ENCODE measurements at places on chromosomes 3 and 15.

DNA sequence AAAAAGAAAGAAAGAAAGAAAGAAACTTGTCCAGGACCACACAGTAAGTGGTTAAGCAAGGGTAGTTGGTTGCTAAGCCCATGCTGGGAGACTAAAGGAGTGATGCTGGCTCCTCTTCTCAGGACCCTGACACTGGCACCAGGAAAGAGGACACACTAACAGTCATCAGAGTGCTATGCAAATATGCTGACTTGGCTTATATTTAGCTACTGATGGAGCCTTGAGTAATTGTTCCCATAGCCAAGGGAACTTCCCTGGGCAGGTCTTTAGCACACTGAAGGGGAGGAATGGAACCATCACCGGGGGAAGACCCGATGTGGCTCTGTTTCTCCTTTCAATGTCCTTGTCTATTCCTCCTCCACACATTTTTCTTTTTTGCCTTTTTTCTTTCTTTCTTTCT, 6.2 kb downstream of the TMEM40 start:
- H3K27me3 ChIP-seq, result no peaks in the 10 kb centered on the region
- DNase-seq, result no peak
- H3K4me1 ChIP-seq, result peaks cover 22% of the 10 kb centered on the region
- H3K27ac ChIP-seq, result no peak overlapping the region
- H3K36me3 ChIP-seq, result no peaks in the 10 kb centered on the region
- H3K4me3 ChIP-seq, result no peak overlapping the region

GRCh38 chr3:58520403-58521335, 16.3 kb downstream of the ACOX2 start:
- H3K36me3 ChIP-seq, result peaks cover 16% of the 10 kb centered on the region
- no peak overlapping the region for H3K27ac ChIP-seq
- no peak overlapping the region for H3K4me3 ChIP-seq
- H3K4me1 ChIP-seq, result no peaks in the 10 kb centered on the region

GRCh38 chr3:183879243-183879642, 5.4 kb downstream of the PARL start:
- no peak overlapping the region for H3K4me3 ChIP-seq
- H3K36me3 ChIP-seq, result no peaks in the 10 kb centered on the region
- no peak overlapping the region for H3K27ac ChIP-seq
- no peak for DNase-seq
- H3K27me3 ChIP-seq, result no peaks in the 10 kb centered on the region

- peaks cover 4% of the 10 kb centered on the region for H3K4me1 ChIP-seq
- no peaks in the 10 kb centered on the region for H3K36me3 ChIP-seq
- DNase-seq, result no peak
- H3K4me3 ChIP-seq, result no peak overlapping the region
Observed at GRCh38 chr15:58475573-58476524, 44.1 kb downstream of the LIPC start.

GRCh38 chr15:95624616-95625361, 705.7 kb upstream of the NR2F2 start:
- no peaks in the 10 kb centered on the region for H3K36me3 ChIP-seq
- no peaks in the 10 kb centered on the region for H3K4me1 ChIP-seq
- no peaks in the 10 kb centered on the region for H3K27me3 ChIP-seq
- H3K27ac ChIP-seq, result peak overlapping the region; percentile 57
